ENCODE measurements at places on chromosomes 6 and 20.
A peak's percentile ranks its signal among the peaks of the same experiment; 100 is the strongest.

GRCh38 chr6:21005816-21006570 lies 471.7 kb downstream of the CDKAL1 start:
- no peak for DNase-seq

DNA sequence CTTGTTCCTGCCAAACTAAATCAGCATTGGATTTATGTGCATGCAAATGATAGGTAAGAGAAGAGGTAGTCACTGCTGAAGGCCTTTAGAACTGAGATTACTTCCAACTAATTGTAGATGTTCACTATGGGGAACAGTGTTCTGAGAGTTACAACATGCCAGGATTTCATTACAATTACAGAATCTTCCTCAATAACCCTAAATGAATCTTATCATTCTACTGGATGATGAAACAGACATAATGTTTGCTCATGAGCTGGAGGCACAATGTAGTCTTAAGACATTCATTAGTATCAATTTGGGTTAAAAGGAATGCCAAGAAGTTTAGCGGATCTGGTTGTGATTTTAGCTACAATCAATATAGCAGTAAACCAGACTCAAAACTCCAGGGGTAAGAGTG lies 248.9 kb upstream of the THEMIS start:
- no peak for DNase-seq

DNA sequence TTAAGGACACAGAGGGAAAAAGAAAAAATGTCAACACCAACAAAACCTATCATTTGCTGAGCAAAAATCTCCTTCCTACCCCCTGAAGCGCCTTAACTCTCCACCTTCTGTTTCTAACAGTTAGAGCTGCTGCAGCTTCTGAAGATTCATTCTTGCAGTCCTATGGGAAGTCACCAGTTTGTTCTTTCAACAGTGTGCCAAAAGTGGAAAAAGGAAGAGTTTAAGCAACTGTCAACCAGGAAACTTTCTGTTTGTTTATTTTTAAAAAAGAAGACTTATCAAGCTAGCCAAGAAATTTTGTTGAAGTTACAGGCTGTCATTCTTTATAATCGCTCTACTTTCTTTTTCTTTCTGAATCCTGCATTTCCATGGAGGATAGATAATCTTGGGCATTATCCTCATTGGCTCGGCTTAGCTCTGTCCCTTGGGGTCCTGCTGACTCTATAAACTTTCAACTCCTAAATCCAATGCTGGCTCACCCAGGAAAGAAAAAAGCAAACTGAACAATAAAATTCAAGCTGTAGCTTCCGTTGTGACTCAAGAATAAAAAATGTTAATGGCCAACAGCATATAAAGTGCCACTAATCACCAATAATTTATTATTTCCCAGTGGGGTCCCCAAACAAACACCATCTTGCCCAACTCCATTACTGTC lies 172.8 kb upstream of the CITED2 start:
- DNase-seq: no peak

- peak; percentile 46 for DNase-seq
These were observed 26.8 kb downstream of the C6orf89 start for GRCh38 chr6:36912586-36912985.

DNA sequence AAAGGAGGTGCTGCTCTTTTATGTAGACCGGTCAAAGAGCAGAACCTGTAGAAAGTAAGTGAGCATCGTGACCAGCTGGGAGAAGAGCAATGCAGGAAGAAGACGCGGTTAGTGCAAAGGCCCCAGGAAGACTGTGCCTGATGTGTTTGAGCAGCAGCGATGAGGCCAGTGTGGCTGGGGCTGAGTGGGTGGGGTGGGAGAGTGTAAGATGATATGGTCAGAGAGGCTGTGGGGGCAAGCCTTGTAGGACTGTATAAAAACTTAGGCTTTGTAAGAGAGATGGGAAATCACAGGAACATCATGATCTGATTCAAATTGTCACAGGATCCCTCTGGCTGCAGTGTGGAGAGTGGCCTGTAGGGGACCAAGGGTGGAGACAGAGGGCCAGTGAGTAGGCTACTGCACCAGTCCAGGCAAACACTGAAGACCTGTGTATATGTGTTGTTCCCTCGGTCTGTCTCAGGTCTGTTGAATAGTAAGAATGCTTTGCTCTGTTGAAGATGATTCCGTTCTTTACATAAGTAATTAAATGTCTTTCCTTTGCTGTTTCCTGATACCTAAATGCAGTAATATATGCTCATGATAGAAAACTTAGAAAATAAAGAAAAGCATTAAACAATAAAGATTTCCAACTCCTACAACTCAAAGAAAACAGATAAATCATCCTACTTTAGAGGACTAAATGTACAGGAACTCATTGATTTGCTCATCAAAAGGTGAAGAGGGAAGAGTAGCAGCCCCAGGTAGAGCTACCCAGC lies 23.6 kb upstream of the WFDC2 start:
- no peak for DNase-seq

DNA sequence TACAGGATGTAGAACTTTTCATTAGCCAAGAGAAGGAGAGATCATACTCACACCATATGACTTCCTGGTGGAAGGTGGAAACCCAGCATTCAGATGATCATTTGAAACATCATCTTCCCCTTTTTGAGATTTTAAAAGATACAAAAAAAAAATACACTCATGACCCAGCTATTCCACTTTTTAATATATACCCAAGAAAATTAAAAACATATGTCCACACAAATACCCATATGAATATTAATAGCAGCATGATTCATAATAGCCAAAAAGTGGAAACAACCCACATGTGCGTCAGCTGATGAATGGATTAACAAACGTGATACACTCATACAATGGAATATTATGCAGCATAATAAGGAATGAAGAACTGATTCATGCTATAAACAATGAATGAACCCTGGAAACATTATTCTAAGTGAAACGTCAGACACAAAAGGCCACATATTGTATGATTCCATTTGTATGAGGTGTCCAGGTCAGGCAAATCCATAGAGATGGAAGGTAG lies 130.0 kb upstream of the SGK1 start:
- DNase-seq: no peak

- DNase-seq: no peak
These were observed 29.0 kb upstream of the MPC1 start for GRCh38 chr6:166411721-166412151.

GRCh38 chr6:151704383-151704782 lies 103.1 kb upstream of the ESR1 start:
- no peak for DNase-seq

DNA sequence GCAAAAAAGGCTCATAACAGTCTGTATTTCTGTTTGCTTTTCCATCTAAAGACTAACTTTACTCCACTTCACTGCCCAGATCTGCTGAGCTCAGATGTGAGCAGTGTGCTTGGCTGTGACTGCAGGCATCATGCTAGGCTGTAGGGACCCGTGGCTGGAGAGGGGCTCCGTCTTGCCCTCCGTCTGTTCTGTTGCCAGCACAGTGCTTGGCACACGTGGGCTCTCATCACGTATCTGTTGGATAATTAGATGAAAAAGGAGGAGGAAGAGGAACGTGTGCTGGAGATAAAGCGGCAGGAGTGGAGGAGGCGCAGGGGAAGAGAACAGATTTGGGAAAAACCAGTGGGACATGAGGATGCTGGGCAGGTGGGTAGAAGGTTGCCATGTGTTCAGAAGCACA lies 57.6 kb upstream of the IER3 start:
- DNase-seq: no peak

DNA sequence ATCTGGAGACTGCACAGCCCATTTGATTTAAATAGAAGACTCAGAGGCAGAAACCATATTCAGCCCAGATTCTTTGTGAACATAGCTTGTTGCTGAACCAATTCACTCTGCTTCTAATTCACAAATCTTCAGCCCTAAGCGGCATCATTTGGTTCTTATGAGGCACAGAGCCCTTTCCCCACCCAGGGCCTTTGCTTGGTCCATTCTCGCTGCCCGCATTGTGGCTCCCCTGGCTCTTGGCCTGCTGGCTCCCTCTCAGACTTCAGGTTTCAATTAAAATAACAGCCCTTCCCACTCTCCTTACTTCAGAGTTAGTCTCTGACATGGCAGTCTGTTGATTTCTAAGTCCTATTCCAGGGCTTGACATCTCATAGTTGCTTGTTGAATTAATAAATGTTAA lies 9.4 kb upstream of the TMEM14A start:
- no peak for DNase-seq

DNA sequence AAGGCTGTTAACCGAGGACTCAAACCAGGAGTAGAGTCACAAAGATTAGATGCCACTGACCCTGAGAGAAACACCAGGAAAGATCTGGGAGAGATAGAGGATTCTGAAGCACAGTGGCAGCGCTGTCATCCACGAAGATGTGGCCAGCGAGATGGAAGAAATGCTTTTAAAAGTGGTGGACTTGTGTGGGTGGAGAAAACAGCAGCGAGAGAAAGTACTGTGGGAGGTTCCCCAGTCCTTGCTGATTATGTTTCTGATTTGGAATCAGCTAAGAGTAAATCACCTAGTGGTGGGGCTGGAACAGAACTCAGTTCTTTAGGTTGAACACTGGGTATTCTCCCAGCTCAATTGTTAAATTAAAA lies 435 bp upstream of the ZNF322 start:
- DNase-seq: no peak

DNA sequence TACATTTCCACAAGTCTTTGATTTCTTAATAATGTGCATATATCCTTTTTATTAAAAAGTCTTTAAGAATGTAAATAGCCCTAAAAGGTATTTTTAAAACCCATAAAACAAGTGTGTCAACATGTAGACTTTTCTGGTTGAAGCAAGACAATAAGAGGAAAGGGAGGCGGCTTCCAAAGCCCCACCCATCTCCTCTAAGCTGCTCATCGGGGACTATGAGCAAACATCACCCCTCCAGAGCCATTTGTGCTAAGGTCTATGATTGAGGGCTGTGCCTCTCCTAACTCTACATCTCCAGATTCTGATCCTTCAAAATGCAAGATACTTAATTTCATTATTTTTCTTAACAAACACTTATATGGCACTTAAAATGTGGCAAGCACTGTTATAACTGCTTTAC lies 2.5 kb upstream of the NAA20 start:
- DNase-seq: no peak

Data from activated CD4-positive, alpha-beta T cell treated with anti-CD3 and anti-CD28 coated beads, Interleukin-2, amount 50 U/mL, for 24 hours (primary cell).